ENCODE measurements at places on chromosomes 1 and 21. TPM values are rescaled to one million over a fixed set of nuclear protein-coding genes. Genes with fewer than 3 reads are reported as not detected.

Gene F5
- polyA plus RNA-seq = 5.7 TPM

- DNase-seq = no peak
Measured at GRCh38 chr1:3556336-3556735, 55.0 kb downstream of the MEGF6 start.

Gene LHX8
- not detected for polyA plus RNA-seq

DNA sequence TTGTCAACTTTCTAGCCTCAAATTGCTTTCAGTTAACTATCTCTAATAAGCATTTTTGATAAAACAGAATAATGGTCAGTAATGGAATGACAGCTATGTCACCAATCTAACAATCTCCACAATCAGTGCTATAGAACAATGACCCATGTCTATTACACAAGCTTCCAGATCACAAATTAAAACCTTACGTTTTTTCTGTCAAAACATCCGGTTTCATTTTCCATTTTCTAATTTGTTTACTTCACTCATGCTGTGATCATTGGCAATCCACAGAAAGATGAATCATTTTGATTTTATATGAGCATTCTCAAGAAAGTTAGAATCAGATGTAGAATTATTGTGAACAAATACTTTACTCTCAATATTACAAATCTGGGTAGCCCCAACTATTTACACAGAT lies 80.3 kb downstream of the KCNT2 start:
- DNase-seq = no peak

- peak; percentile 69 for DNase-seq
Measured at GRCh38 chr21:28822486-28823335, 170.0 kb downstream of the LTN1 start.

GRCh38 chr1:65953170-65953569 lies 160.5 kb downstream of the PDE4B start:
- no peak for DNase-seq

DNA sequence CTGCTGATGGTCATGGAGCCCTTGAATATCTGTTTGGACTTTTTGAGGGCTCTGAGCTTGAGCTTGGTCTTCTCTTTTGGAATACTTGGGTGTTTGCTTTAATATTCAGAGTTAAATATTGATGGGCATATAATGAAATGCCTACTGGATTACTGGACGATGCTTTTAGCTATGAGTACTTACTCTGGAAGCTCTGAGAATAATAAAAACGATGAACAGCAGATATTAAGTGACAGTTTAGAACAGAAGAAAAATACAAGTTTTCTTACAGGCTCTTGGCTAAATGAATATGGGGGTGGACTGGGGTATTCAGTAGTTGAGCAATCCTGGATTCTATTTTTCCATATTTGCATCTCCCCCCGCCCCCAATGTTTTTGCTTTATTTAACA lies 20.7 kb downstream of the GALNT2 start:
- DNase-seq = no peak

DNA sequence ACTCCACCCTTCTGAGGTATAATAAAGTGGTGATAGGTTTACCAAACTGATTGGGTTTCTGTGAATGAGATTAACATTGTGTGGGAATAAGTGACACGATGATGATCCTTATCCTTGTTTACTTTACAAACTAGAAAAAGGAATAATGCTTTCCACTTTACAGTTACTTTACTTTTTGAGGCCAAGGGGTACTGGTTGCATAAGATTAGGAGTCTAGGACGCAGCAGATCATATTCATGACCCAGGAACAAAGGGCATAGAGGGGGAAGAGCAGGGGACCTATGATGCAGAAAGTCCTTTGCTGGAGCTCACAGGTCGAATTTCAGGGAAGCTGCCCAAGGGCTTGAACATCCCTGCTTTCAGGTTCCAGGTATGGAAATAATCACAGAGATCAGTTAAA lies 20.4 kb downstream of the FGGY start:
- DNase-seq = no peak

DNA sequence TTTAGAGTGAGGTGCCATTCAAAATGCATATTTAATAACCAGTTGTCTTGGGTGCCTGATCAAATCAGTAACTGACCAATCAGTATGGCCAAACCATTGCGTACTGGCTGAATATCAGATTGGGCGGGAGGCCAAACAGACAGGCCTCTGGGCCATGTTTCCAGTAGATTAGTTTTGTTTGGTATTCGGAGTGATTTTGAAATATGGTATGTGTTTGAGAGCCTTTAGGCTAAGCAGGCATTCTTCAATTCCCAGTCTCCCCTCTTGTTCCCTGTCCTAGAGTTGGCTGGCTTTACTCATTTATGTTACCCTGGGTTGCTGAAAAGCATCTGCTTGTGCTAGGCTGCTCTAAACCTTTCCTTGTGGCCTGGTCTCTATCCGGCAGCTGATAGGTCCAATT lies 80.1 kb downstream of the BACH1 start:
- no peak for DNase-seq

DNA sequence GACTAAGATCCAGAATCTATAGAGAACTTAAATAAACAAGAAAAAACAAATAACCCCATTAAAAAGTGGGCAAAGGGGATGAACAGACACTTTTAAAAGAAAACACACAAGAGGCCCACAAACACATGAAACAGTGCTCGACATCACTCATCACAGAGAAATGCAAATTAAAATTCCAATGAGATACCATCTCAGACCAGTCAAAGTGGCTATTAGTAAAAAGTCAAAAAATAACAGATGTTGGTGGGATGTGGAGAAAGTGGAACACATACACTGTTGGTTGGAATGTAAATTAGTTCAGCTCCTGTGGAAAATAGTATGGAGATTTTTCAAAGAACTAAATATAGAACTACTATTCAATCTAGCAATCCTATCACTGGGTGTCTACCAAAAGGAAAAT lies 143.1 kb downstream of the IFI44 start:
- no peak for DNase-seq
